ENCODE measurements at places on chromosomes 6 and 20.
A peak's percentile ranks its signal among the peaks of the same experiment; 100 is the strongest.

DNA sequence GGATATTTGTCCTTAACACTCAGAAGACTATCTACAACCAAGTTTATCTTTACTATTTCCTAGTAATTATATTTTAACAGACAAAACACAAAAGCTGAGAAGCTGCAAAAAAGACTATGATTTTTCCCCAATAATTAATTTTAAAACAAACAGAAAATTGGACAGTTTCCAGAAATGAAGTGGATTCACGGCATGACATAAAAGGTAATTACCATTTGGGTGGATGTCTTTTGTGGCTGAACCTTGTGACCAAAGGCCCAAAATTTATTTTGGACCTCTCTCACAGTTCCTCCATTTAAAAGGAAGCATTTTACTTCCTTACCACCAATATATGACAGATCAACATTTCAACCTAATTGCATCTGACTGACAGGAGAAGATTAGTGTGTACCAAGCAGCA lies 90.2 kb downstream of the GMDS start:
- no peak for DNase-seq

- DNase-seq = no peak
These were observed 330.8 kb upstream of the DEFB112 start for GRCh38 chr6:50380406-50381098.

GRCh38 chr20:49385465-49385864 lies 97.0 kb downstream of the KCNB1 start:
- no peak for DNase-seq

DNA sequence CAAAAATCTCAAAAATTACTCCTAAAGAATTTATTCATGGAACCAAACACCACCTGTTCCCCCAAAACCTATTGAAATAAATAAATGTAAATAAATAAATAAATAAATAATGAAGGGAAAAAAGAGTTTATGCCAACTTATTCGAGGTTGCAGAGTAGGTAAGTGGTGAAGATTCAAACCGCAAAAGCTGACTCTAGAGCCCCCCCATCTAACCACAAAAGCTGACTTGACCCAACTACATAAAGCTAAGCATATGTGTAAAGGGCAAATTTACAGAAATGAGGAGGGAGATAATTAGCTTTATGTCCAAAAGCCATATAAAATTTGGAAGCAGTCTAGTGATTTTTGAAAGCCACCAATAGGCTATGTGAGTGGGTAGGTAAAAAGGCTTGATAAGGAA lies 486.9 kb downstream of the PKHD1 start:
- DNase-seq = no peak

DNA sequence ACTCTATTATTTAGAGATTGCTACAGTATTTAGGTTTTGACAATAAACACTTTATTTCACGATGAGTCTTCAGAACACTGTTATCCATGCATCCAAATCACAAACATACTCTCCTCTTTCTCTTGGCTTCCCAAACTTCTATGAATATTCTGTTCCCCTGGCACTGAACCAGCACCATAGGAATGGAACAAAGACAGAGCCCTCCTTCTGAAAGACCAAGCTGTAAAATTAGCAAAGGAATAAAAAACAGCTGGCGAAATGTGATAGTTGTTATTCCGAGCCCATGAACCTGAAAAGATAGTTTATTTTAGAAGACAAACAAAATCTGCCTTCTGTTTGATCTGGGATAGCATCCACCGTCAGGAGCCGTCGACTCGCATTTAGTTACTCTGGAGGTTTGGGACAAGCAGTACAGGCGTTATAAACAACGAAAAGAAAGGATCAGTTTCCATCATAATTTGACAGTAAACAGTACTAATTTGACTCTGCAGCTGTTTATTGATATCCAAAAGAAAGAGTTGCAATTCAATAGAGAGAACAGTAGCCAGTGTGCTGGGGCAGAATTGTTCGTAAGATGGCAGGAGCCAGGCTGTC lies 161.4 kb downstream of the CLIC5 start:
- no peak for DNase-seq

DNA sequence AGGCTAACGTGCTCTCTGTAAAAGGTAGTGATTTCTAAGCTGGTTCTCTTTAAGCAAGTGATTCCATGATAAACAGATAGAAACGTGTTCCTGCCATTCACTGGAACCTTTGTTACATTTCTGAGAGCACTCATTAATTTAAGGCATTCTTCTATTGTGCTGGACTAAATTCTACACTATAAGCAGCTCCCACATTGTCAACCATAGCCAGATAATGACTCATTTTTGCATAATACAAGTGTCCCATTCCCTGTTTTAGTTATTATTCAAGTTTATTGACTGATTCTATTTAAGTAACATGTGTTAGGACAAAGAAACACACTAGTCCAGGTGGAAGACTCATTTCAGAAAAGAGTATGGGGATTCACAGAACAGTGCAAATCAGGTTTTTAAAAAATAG lies 13.5 kb upstream of the XRN2 start:
- no peak for DNase-seq

GRCh38 chr6:138258197-138258596 lies 39.9 kb upstream of the PBOV1 start:
- no peak for DNase-seq

DNA sequence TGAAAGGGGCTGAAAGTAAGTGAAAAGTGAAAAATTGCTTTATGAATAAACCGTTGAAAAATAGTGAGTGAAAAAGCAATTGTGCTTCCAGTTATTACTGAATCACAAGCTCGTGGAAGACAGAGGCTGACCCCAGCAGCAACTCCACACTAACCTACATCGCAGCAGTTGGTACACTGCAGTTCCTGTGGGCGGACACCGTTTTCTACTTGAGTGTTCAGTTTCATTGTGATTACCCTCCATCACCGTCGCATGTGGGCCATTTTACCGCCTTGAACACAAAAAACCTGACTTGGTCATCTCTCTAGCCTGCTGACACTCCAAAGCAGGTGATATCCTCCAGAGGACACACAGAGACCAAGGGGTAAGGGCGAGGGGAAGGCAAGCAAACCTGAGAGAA lies 28.4 kb downstream of the PRDM1 start:
- DNase-seq = no peak

GRCh38 chr20:9837634-9838033 lies 1.2 kb downstream of the PAK5 start:
- no peak for DNase-seq

DNA sequence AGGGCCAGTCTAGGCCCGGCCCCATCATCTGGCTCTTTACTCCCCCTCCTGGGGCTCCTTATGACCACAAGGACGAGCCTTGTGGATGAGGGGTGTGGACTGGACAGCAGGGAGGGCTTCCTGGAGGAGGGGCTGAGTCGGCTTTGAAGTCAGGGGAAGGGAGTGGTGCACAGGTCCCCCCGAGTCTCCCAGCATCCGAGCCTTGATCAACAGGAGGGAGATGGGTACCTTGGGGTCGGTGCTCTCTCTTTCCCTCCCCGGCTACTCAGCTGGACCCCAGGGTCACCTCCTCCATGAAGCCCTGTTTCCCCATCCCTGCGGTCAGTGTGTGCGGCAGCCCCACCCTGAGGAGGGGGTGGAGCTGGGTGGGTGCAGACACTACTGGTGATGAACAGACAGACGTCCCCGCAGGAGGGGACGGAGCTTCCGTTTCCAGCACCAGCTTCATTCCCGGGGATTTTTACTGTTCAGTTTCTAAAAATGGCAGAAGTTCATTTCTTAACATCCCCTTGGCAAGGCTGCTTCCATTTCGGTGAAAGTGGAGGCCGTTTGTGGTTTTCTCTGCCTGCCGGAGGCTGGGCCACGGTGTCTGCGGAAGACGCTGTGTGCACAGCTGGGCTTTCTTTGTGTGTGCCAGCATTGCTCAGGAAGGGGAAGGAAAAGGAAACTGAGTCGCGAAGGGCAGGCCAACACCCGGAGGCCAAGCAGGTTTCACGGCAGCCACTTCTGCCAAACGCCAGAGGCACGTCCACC lies 19.6 kb downstream of the NTSR1 start:
- DNase-seq = no peak

DNA sequence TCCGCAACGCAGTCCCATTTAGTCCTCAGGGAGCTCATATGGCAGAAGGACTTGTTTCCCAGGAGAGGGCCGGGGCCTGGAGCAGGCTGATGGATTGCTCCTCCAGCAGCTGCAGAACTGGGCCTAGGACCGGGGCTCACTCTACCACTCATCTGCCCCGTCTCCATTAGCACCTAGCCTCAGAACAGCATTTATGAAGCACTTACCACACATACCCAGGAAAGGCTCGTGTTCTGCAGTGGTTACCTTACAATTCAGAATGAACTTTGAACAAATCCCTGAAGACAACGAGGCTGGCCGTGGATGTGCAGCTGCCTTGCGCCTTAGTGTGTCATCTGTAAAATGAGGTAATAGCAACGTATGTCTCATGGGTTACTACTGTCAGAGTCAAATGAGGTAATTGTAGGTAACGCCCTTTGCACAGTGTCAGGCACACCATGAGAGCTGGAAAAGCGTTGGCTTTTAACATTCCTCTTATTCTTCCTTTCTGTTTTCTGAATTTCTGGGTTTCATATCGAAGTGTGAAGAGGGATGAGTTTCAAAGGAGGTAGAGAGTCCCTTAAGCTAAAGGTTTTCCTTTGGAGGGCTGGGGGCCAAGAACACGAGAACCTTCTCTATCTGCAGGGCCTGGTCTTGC lies 46.3 kb upstream of the CD93 start:
- no peak for DNase-seq

- no peak for DNase-seq
These were observed 472.3 kb upstream of the EYS start for GRCh38 chr6:66179361-66179760.

GRCh38 chr6:149261364-149262040 lies 56.0 kb upstream of the TAB2 start:
- no peak for DNase-seq

DNA sequence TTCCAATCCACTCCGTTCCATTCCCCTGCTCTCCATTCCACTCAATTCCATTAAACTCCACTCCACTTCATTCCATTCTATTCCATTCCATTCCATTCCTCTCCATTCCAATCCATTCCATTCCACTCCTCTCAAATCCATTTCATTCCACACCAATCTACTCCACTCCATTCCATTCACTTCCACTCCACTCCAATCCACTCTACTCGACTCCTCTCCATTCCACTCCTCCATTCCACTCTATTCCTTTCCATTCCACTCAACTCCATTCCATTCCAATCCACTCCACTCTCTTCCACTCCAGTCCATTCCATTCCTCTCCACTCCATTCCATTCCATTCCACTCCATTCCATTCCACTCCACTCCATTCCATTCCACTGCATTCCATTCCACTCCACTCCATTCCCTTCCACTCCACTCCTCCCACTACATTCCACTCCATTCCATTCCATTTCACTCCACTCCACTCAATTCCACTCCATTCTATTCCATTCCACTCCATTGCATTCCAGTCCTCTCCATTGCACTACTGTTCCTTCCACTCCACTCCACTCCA lies 22.6 kb upstream of the DEFB125 start:
- DNase-seq = no peak

DNA sequence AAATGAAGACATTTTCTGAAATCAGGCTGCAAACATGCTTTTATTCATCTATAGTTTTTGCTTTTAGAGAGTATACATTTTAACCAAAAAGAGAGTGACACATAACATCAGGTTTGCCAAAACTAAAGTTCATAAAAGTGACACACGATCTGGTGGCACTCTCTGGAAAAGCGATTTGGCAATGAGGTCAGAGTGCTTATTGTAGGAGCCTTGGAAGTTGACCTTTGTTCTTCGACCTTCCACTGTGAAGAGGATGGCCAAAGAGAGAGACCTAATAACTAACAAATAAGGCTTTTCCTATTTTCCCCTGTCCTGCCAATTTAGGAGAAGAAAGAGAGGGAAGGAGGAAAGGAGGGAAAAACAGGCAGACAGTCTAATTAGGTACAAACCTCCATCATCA lies 230.1 kb downstream of the SIM1 start:
- DNase-seq = no peak

GRCh38 chr20:52652271-52652670 lies 319.9 kb upstream of the TSHZ2 start:
- DNase-seq = no peak

- no peak for DNase-seq
These were observed 1.6 kb upstream of the TCF21 start for GRCh38 chr6:133887156-133887879.

- DNase-seq = no peak
These were observed 88.8 kb downstream of the FYN start for GRCh38 chr6:111784433-111784832.

- no peak for DNase-seq
These were observed 182.8 kb downstream of the SMOC2 start for GRCh38 chr6:168623736-168624135.

DNA sequence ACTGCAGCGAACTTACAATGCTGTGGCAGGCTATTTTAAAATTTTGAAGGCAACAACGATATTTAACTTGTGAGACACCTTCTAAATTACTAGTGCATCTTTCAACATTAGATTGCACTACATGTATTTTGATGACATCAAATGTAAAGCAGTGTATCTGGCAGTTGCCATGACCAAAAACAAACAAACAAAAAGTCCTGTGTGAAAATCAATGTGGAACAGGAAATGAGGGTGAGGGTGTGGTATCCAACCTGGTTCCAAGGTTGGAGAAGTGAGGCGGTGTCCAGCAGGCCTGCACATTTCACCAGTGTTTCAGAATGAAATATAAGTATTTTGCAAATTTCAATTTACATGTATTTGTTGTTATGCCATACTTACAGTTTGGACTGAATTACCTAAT lies 112.0 kb downstream of the LAMP5 start:
- DNase-seq = no peak

- no peak for DNase-seq
These were observed 2.4 kb upstream of the SCRT2 start for GRCh38 chr20:677957-678356.

- DNase-seq = no peak
These were observed 112.0 kb upstream of the MTHFD1L start for GRCh38 chr6:150753371-150754064.

GRCh38 chr6:9553002-9553401 lies 861.9 kb downstream of the TFAP2A start:
- no peak for DNase-seq

- no peak for DNase-seq
These were observed 33.7 kb upstream of the ZBP1 start for GRCh38 chr20:57653910-57654309.

GRCh38 chr6:138188278-138188941 lies 26.7 kb downstream of the ARFGEF3 start:
- no peak for DNase-seq

DNA sequence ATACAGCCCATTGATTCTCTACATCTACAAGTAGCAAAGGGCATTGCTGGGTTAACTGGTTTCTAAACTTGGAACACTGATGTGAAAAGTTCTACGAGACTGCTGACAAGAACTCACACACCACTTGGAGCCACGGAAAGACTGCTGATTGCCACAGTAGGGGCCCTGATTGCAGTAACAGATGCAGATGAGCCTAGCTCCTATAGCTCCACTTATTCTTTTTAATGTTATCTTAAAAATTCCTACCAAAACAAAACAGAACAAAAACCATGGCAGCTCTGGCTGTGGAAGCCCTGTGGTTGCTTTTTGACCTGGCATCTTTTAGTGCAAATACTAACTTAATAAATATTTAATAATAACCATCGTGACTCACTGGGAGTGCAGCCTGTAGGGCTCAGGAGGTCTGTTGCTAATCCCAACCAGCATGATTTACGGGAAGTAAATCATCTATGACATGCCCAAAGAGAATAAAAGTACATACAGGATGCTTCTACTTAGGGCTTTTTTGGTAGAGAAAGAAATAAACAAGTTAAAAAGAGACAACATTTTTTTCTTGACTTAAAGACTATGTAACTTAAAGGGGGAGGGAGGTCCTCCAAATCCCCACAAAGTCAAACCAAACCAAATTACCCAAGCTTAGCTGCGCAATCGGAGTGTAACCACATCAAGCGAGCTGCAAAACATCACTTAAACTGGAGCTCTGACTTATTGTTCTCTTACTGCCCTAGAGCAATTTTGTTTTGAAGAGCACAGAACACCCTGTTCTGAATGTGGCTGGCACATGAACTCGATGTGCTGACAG lies 87.2 kb downstream of the FKBP5 start:
- peak; percentile 34 for DNase-seq

Measured in activated naive CD4-positive, alpha-beta T cell (primary cell).